NCI-H2029 (cell line): ENCODE measurements at places on chromosomes 11 and 22.

DNA sequence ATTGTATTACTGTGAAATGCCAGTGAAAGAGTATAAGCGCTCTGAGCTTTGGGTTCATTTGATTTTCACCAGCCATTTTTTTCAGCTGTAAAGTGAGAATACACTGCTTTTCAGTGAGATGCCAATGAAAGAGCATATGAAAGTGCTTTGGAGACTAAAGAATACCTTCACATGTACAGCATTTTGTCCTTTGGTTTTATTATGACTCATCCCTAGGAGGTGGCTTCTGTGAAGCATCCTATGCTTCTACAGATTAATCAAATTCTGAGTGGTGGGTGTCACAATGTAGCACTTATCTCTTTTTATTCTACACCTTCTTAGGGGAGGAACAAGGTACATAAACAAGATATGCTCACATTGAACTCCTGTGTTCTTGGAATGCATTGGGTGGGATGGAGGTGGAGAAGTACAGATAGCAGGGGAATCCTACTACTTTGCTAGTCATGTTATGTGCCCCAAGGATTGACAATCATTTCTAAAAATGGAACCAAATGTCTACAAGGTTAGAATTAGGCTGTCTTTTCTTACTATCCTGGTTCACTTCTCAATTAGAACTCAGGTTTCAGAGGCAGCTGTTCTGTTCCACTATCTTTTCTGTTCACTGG is 18.7 kb downstream of the TRIM44 start:
- DNase-seq = no peak

DNA sequence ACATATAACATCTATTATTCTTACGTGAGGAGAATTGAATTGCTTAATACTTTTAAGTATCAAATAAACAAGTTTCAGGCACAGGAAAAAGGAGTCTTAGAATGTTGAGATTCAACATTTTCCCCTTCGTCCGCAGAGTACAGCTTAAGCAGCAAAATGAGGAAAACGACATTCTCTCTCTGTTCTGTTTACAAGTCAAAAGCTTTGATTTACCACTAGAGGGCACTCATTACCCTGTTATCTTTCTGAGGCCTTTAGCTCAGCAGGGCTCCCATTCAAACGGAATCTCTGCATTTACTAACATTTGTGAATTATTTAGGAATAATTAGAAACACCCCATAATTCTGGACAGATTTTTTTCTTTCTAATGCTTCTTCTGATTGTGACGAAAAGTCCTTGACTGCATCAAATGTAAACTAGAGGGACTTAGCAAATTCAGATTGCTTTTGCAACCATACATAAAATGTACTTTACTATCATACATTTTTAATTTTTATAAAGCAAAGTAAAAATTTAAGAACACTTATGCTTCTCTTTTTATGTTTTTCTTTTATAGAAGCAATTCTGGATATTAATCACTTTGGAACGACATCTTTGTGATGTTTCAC is 75.0 kb downstream of the JRKL start:
- DNase-seq = peak; percentile 61

- no peak for DNase-seq
These were observed 26.7 kb downstream of the CD44 start for GRCh38 chr11:35165423-35166368.

DNA sequence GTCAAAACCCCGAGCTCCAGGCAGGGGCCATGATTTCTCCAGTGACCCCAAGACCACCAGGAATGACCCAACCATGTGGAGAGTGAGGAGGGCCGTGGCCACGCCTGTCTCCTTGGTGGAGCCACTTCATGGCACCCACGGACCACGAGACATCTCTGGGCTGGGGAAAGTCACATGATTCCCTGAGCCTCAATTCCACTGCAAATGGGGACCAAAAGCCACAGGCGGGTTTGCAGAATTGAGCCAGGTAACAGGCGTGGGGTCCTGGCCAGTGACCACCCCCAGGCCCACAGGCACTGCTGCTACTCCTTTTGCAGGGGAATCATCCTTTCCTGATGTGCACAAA is 178.9 kb downstream of the CTTN start:
- no peak for DNase-seq
